CD4-positive, alpha-beta T cell treated with Interleukin-17A for 4 hours (primary cell): ENCODE measurements at places on chromosomes 1 and 21.

GRCh38 chr1:64986903-64987871 lies 20.8 kb upstream of the JAK1 start:
- no peak for DNase-seq

- peak; percentile 64 for DNase-seq
These were observed 47.6 kb downstream of the ARHGEF16 start for GRCh38 chr1:3501856-3502640.

DNA sequence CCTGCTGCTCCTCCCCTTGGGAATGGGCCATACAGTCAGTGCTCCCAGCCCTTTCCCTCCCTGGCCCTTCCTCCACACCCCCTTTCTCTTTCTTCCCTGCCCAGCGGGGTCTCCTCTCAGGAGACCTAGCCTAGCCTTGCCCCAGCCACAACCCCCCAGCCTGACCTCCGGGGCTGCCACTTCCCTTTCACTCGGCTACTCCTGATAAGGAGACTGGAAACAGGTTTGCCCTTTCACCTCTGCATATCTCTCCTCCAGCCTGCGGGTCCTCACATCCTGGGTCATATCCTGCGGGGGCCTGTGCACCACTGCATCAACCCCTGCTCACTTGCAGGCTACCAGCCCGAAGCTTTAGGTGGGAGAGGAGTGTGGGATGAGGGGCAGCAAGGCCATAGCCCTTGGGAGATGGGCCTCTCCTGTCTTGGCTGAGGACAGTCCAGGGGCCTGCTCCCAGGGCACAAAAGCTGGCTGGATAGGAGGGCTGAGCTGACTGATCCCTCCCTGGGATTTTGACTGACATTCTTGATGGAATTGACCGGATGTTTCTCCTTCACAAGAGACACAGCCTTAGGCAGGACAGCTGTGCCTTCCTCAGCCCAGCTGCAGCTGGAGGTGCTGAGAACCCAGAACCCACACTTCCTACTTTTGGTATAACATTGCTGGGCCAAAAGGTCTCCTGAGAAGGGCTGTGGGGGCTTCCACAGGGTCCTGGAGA lies 19.2 kb upstream of the ALX3 start:
- DNase-seq, result no peak

DNA sequence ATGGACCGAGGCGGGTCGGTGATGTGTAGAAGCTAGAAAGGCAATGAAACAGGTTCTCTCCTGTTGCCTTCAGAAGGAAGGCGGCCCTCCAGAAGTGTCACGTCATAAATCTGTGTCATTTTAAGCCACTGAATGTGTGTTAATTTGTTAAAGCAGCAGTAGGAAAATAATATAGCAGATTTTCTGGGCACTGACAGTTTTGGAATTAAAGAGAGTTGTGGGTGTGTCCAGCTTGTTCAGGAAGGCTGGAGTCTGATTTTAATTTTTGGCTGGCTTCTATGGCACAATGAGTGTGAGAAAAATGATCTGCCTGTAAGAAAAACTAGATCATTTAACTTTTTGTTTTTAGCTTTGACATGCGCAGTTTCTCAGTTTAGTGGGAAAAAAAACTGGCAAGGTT lies 177.3 kb downstream of the EDEM3 start:
- no peak for DNase-seq

GRCh38 chr1:99481391-99481996 lies 164.4 kb upstream of the PALMD start:
- DNase-seq, result peak; percentile 43

DNA sequence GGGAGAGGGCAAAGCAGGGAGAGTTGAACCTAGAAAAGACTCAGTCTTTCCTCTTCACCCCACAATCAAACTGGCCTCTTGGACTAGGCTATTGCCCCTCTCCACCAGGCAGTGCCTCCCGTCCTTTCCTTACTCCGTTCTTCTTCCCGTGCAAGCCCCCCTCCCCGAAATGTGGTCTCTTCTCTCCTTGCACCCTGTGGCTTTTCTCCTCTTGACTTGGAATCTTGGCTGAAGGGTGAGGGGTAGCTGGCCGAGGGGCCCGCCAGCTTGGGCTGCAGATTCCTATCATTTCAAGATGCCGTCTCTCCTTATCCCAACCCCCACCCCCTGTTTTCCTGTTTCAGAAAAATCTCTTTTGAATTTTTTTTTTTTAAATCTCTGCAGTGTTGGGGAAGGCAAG lies 1.6 kb downstream of the WNT2B start:
- no peak for DNase-seq

DNA sequence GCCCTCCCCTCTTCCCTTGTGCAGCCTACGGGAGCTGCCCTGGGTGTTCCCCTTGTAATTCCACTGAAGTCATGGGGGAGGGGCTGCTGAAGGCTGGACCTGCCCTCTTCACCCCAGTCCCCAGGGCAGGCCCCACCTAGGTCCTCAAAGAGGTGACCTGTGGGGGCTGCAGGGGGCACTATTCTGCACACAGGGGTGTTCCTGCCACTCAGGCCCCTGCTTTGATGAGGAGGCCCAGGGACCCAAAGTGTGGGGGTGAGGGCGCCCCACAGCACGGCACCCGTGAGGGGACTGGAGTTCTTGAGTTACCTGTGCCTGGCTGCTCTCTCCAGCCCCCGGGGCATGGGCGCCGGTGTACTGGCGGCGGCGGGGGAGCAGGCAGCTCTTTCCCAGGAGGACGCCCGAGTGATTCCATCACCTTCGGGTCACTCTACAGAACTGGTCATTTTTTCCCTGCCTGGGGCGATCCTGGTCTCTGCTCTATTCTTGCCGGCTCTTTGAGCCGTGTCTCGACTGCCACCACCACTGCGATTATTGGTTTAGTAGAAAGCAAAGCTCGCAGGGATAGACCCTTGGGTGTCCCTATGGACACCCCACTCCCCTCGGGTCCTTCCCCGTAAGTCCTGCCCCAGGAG lies 6.9 kb upstream of the PRDM16 start:
- DNase-seq, result no peak

GRCh38 chr1:145963265-145964019 lies 933 bp downstream of the ANKRD34A start:
- no peak for DNase-seq

DNA sequence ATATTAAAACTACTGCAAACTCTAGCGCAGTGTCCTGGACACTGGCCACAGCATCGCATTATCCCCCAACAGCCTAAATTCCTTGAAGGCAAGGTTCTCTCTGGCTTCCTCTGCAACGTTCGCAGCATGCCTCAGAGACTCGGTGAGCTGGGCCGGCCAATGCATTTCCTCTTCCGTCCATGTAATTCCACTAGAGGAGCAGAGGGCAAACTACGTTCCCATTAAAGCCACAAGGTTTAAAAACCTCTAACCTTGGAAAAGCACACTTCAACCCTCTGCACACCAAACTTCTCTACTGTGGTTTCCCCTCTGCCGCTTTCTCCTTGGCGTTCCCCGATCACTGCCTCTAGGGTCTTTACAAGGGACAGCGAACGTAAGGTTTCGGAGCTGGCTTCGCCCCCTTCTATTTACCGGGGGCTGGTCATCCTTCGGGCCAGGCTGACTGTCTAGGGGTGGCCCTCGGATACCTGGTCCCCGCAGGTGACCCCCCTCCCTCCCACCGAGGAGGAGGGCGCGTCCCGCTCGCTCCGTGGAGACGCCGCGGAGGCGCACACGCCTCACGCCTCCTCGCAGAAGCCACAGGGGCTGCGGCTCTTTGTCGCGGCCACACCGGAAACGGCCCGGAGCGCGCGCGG lies 456 bp upstream of the SMYD2 start:
- peak; percentile 42 for DNase-seq
